ENCODE measurements at places on chromosomes 7 and 10.

DNA sequence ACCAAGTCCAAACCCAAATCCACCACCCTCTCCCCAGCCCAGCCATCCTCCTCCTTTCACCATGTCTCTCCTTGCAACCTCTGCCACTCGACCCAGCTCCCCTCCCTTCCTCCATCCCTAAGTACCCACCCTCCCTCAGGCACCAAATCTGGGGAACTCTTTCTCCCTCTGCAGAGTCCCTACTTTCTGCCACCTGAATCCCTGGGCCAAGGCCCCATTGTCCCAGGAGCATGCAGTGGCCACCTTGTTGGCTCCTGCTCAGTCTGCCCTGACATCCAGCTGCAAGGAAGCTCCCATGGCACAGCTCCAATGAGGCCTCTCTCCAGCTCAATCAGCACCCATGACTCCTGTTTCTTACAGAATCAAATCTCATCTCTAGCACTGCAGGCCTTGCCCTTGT, 5.5 kb upstream of the UNC5B start:
- DNase-seq, result no peak

- no peak for DNase-seq
Measured at GRCh38 chr7:5773661-5774086, 7.8 kb downstream of the RNF216 start.

- DNase-seq, result peak; percentile 16
Measured at GRCh38 chr10:98425511-98426352, 10.8 kb upstream of the PYROXD2 start.

GRCh38 chr7:127035203-127035849, 217.4 kb downstream of the GRM8 start:
- no peak for DNase-seq

DNA sequence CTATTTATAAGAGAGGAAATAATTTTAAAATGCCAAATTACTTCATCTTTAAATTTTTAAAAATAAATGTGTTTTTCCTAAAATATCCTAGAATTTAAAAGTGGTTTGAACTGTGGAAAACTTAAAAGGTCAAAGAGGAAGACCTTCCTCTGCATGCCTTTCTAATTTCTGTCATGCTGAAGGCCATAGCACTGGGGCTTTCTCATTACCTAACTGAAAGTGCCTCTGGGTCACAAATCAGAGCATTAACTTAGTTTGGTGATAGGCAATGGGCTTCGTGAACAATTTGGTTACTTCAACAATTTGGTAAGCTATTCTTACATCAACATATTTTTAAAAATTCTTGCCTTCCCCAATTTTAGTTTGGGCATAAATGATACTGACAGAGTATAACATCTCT, 100.2 kb upstream of the SAMD8 start:
- DNase-seq, result no peak

- DNase-seq, result no peak
Measured at GRCh38 chr7:151683615-151684407, 164.1 kb upstream of the RHEB start.

DNA sequence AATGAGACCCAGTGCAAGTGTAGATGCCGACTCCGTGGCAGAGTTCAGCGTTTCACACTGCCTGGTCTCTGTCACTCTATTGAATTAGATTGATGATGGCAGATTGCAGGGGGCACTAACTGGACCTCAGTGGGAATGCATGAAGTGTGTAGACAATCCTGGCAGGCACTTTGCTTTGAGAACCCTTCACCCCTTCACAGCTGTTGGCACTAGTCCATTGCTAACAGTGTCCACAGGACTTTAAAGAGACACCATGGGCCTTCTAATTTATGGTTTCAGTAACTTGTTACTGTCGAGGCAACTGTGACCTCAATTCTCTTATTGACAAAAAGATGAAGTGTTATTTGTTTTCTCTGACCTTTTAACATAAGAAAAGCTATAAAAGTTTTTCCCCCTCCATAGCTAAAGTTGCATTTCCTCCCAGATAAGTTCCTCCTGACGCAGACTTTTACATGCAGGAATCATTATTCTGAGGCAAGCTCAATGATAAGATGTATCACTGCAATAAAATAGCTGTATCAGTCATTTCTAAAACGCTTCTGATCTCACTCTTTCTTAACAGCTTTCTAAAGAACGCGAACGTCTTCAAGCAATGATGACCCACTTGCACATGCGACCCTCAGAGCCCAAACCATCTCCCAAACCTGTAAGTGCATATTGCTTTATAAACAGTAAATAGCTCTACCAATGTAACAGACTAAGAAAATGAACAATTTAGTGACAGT, 238.9 kb downstream of the FOXP2 start:
- DNase-seq, result no peak
